ENCODE measurements at places on chromosomes 12 and 14. TPM values are rescaled to one million over a fixed set of nuclear protein-coding genes. Genes with fewer than 3 reads are reported as not detected.

GRCh38 chr12:91355150-91356006, 172.8 kb upstream of the DCN start:
- H3K4me1 ChIP-seq = no peaks in the 10 kb centered on the region
- no peaks in the 10 kb centered on the region for H3K27me3 ChIP-seq
- peak; percentile 45 for DNase-seq
- no peaks in the 10 kb centered on the region for H3K36me3 ChIP-seq
- H3K27ac ChIP-seq = no peak overlapping the region

DNA sequence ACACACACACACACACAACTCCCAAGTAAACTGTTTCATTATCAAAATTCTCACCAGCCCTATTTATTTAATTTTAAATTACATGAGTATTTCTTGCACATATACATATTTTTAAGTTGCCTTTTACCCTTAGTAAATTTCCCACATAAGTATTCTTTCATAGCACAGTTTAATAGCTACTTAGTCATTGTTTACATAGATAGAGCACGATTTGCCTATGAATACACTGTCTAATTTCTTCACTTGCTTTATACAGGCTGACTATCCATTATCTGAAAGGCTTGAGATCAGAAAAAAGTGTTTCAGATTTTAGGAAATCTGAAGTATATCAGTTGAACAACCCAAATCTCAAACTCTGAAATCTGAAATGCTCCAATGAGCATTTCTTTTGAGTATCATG, 30.9 kb downstream of the NIN start:
- no peak for DNase-seq
- peaks cover 11% of the 10 kb centered on the region for H3K36me3 ChIP-seq
- H3K27me3 ChIP-seq = no peaks in the 10 kb centered on the region
- H3K27ac ChIP-seq = no peak overlapping the region
- peaks cover 7% of the 10 kb centered on the region for H3K4me1 ChIP-seq

- H3K4me3 ChIP-seq = peak overlapping the region; percentile 83
- H3K4me1 ChIP-seq = peaks cover 14% of the 10 kb centered on the region
- H3K36me3 ChIP-seq = no peaks in the 10 kb centered on the region
- no peaks in the 10 kb centered on the region for H3K27me3 ChIP-seq
Observed at GRCh38 chr12:31589598-31589903, 1.4 kb downstream of the DENND5B start.

DNA sequence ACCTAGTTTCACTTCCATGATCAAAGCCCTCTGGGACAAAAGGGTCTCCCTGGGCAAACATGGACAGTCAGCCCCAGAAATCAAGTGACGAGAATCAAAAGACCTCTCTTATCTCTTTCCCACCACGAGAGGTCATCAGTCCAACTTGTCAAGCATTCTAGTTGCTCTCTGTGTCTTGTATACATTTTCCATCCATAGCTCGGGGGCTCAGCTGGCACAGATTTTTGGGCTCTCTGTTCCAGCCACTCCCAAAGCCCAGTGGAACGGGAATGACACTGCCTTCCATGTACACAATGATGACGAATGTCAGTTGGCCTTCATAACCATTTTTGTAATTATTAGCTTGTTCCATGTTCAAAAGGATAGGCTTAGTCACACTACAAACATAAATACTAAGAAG, 29.7 kb downstream of the NOS1 start:
- H3K36me3 ChIP-seq = no peaks in the 10 kb centered on the region
- H3K4me3 ChIP-seq = no peak overlapping the region
- no peak for DNase-seq
- H3K27me3 ChIP-seq = no peaks in the 10 kb centered on the region

DNA sequence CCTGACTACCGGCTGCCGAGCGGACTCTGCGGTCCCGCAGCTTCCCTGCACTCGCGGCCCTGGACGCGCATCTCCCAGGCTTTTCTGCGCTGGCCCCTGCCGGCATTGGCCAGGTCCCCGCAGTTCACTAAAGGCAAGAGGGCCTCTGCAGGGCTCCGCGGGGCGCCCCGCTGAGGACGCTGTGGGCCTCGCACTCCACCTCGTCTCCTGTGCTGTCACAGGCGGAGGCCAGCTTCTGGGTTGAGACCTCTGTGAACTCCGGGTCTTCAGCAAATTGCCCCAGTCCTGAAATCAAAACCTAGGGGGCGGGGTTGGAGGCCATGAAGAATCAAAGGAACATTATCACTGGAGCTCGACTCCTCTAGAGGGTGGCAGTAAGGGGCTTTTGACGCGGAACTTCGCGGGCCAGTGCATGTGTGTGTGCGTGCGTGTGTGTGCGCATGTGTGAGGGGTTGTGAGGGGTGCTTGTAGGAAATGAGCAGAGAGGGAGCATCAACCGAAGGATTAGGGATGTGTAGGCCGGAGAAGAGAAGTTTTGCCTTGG, 68.5 kb upstream of the CAPRIN2 start:
- no peak overlapping the region for H3K27ac ChIP-seq
- H3K36me3 ChIP-seq = no peaks in the 10 kb centered on the region
- H3K4me1 ChIP-seq = no peaks in the 10 kb centered on the region
- no peaks in the 10 kb centered on the region for H3K27me3 ChIP-seq
- DNase-seq = no peak
- H3K4me3 ChIP-seq = no peak overlapping the region

DNA sequence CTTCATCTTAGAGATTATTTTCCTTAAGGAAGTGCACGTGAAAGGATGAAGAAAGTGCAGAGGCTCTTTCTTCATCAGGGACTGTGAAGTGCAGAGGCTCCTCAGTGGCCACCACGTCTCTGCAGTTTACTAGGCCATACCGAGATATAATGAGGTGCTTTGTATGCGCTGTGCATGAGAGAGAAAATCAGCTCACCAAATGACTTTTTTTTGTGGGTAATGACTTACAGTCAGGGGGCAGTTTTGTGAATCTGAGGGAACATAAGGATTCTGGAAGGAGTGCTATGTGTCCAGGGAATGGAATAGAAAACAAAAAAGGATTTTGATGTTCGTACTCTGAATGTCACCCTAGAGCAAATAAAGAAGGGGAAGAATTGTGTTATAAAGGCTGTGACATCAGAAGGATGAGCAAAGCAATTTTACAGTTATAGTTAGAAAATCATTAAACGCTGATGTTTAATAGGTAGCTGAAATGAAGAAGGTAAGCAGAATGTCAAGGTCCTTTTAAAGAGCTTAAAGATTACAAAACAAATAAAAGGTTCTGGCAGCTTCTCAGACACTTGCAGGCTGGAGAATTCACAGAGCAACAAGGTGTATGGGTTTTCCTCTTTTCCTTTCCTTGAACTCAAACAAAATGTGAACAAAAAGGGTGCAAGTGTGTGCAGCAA, 247.5 kb upstream of the NOVA1 start:
- no peaks in the 10 kb centered on the region for H3K27me3 ChIP-seq
- H3K27ac ChIP-seq = no peak overlapping the region
- DNase-seq = no peak
- no peaks in the 10 kb centered on the region for H3K4me1 ChIP-seq

DNA sequence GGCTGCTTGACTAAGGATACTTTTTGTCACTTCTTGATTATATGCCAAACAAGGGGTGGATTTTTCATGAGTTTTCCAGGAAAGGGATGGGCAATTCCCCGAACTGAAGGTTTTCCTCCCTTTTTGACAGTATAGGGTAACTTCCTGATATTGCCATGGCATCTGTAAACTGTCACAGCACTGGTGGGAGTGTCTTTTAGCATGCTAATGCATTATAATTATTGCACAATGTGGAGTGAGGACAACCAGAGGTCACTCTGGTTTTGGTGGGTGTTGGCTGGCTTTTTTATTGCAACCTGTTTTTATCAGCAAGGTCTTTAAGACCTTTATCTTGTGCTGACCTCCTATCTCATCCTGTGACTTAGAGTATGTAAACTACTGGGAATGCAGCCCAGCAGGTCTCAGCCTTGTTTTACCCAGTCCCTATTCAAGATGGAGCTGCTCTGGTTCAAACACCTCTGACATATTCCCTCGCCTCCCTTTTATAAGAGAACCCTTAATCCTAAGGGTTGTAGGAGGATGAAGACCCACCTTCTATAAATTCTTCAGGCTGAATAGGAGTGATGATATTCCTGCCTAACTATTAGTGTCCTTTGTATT, 471.2 kb downstream of the ATP23 start:
- H3K27ac ChIP-seq = no peak overlapping the region
- H3K4me1 ChIP-seq = no peaks in the 10 kb centered on the region
- no peaks in the 10 kb centered on the region for H3K36me3 ChIP-seq
- no peaks in the 10 kb centered on the region for H3K27me3 ChIP-seq

DNA sequence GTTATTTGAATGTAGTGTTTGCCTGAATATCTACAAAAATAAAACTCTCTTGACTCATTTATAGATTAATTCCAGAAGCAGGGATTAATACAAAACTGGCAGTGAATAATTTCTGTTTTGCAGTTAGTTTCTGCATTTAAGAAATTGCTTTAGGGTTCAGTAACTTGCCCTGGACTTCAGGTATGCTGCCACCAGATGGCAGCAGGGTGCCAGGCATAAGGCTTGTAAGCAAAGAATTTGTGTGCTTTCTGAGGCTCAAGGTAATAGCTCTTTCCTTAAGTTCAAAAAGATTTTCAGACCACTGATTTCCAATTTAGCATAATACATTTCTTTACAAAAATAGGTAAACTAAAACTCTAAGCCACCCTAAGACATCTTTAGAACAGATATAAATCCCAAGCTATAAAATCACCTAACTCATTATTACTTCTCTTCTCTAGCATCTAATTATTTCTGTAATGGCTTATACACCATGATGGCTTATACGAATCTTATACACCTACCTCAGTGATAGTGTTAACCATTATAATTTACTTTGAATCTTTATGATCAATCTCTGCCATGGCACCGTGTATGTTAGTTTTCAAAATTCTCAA, 398.3 kb downstream of the APAF1 start:
- DNase-seq = peak; percentile 49
- H3K36me3 ChIP-seq = no peaks in the 10 kb centered on the region
- H3K4me3 ChIP-seq = no peak overlapping the region
- no peaks in the 10 kb centered on the region for H3K4me1 ChIP-seq

GRCh38 chr14:70021548-70022220, 142.5 kb downstream of the SMOC1 start:
- DNase-seq = no peak
- no peak overlapping the region for H3K4me3 ChIP-seq
- no peaks in the 10 kb centered on the region for H3K27me3 ChIP-seq
- H3K4me1 ChIP-seq = no peaks in the 10 kb centered on the region

DNA sequence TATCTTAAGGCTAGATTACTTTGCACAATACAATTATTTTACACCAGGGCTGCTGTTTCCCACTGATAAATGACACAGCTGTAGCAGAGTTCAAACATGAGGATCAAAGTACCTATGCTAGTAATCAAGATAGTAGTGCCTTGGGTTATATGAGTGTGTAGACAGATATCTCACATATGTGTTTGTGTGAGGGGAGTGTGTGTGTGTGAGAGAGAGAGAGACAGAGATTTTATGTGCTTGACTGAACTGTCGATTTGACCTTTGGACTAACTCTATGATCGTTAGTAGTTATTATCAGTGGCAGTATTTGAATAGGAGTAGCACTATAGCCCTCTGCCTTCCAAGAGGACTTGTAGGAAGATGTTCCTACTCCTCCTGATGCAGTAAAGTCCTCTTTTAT, 15.5 kb downstream of the PLEKHA5 start:
- H3K4me3 ChIP-seq = no peak overlapping the region
- no peak overlapping the region for H3K27ac ChIP-seq
- no peaks in the 10 kb centered on the region for H3K4me1 ChIP-seq
- no peak for DNase-seq

DNA sequence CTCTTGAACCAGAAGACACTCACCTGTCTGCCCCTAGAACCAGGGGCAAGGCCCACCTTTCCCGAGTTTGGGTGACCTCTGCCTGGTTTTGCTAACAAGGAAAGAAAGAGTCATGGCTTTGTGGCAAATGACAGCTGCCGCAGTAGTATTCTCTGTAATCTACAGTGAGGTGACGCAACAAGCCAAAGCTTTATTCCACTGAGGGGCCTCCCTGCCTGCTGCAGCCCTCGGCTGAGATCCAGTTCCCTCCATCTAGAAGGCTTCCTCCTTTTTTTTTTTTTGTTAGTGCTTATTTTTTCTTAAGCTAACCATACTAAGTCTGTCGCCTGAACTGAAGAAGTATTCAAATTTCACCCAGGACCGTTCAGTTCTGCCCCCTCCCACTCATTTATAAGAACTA, 142.3 kb upstream of the TMCC3 start:
- no peak for DNase-seq
- no peaks in the 10 kb centered on the region for H3K36me3 ChIP-seq
- H3K27me3 ChIP-seq = no peaks in the 10 kb centered on the region
- H3K4me1 ChIP-seq = no peaks in the 10 kb centered on the region
- H3K4me3 ChIP-seq = no peak overlapping the region
- H3K27ac ChIP-seq = no peak overlapping the region

DNA sequence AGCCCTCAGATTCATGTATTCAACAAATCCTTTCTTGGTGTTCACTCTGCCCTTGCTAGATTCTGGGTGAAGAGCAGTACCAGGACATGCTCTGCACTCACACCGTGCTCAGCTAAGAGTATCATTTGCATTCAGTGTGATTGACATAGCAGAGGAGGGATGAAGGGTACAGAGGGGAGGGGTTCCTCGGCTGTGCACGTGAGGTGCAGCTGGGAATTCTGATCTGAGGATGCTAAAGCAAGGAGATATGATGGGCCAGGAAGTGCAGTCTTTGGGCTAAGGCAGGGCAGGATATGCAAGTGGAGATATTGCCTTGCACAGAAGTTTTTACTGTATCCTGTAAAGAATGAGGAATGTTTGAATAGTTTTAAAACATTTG, 108.6 kb downstream of the FGD4 start:
- no peak overlapping the region for H3K27ac ChIP-seq
- no peak overlapping the region for H3K4me3 ChIP-seq
- no peaks in the 10 kb centered on the region for H3K27me3 ChIP-seq
- H3K36me3 ChIP-seq = no peaks in the 10 kb centered on the region

DNA sequence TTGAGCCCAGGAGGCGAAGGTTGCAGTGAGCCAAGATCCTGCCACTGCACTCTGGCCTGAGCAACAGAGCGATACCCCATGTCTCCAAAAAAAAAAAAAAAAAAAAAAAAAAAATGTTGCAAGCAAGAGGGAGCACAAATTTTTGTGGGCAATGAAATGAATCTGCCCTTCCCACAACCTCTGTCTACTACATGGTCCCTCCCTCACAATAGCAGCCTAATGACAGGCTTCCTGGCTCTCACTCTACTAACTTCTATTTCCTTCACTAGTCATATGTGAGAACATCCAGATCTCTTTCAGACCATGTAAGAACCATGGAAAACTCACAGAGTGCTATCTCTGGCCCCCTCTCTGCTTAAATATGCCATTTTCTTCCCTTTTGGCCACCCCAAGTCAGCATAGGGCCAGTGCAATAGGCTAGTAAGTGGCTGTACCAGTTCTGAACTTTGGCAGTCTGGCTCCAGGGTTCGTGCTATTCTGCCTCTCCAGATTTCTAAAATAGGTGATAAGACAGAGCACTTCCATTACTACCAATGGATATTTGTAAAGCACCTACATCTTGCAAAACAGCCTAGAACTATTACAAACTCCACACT, 7.1 kb downstream of the OSBPL8 start:
- no peak overlapping the region for H3K4me3 ChIP-seq
- peaks cover 26% of the 10 kb centered on the region for H3K4me1 ChIP-seq
- H3K27ac ChIP-seq = no peak overlapping the region
- H3K27me3 ChIP-seq = no peaks in the 10 kb centered on the region

- no peak overlapping the region for H3K4me3 ChIP-seq
- H3K36me3 ChIP-seq = no peaks in the 10 kb centered on the region
- no peak overlapping the region for H3K27ac ChIP-seq
- DNase-seq = no peak
Observed at GRCh38 chr14:25150401-25150800, 100.5 kb upstream of the STXBP6 start.

- H3K36me3 ChIP-seq = peaks cover 20% of the 10 kb centered on the region
- H3K27me3 ChIP-seq = no peaks in the 10 kb centered on the region
- H3K27ac ChIP-seq = no peak overlapping the region
- DNase-seq = no peak
- H3K4me3 ChIP-seq = no peak overlapping the region
Observed at GRCh38 chr12:2941524-2941923, 17.7 kb upstream of the TEAD4 start.

SDR9C7 gene
- polyA plus RNA-seq = not detected
